GM20000 (cell line): ENCODE measurements at places on chromosomes 2 and 18.

DNA sequence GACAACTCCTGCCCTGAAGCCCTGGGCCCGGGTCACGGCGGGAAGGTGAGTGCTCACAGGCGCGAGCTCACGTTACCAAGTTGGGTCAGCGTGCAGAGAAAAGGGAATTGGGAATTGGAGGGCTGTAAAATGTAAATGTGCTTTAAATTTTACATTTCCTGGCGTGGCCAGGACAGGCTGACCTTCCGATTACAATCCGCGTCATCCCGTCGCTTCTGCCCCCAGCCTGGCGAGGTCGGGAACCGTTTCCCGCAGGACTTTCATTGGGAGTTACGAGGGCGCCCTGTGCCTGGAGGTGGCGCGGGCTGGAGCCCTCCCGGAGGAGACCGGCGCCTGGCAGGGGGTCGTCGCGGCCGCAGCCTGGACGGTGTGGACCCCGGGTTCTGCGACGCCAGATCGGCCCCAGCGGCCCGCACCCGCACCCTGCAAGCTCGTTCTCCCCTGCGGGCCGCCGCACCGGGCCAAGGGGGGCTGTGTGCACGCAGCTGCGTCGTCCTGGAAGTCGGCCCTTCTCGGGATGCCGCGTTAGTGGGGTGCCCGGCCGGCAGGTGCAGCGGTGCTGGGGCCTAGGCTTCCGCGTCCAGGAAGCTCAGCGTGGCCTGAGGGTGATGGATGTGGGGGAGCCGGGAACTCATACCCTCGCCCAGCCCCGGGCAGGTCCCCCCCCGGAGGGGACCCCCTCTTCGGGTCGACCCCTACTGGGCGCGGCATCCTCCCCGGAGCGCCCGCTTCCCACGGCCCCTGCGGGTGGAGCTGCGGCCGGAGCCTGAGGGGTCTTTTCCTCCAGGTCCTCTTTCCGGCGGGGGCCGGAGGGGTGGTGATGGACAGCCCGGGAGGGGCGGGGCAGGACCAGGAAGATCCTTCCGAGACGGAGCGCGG lies 63.9 kb downstream of the LRRFIP1 start:
- DNase-seq = no peak

DNA sequence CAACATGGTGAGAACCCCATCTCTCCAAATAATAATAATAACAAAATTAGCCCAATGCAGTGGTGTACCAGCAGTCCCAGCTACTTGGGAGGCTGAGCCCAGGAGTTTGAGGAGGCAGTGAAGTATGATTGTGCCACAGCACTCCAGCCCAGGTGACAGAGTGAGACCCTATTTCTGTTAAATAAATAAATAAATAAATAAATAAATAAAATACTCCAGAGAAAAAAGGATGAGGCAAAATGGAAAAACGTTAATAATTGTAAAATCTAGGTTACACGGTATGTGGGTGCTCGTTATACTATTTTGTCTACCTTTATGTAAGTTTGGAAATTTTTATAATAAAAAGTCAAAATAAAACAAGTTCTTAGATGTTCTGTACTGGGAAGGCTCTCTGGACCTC lies 8.6 kb upstream of the EMX1 start:
- no peak for DNase-seq

DNA sequence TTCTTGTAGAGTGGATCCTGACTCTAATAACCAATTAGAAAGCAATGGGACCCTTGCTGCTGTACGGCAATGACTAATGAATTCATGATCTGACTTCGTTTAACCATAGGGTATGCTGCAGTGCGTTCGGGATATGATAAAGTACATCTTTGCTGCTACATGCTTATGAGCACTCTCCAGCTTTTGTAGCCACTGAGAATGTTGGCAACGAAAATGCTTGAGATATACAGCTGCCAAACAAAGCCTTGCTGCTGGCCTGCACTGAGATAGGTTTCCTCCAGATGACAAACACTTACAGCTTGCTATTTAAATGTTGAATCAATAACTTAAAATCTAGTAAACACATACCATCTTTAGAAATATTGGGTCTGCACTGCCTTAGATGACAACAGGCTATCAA lies 372.4 kb upstream of the SLC8A1 start:
- no peak for DNase-seq

GRCh38 chr2:16494836-16495508 lies 170.7 kb downstream of the CYRIA start:
- no peak for DNase-seq

DNA sequence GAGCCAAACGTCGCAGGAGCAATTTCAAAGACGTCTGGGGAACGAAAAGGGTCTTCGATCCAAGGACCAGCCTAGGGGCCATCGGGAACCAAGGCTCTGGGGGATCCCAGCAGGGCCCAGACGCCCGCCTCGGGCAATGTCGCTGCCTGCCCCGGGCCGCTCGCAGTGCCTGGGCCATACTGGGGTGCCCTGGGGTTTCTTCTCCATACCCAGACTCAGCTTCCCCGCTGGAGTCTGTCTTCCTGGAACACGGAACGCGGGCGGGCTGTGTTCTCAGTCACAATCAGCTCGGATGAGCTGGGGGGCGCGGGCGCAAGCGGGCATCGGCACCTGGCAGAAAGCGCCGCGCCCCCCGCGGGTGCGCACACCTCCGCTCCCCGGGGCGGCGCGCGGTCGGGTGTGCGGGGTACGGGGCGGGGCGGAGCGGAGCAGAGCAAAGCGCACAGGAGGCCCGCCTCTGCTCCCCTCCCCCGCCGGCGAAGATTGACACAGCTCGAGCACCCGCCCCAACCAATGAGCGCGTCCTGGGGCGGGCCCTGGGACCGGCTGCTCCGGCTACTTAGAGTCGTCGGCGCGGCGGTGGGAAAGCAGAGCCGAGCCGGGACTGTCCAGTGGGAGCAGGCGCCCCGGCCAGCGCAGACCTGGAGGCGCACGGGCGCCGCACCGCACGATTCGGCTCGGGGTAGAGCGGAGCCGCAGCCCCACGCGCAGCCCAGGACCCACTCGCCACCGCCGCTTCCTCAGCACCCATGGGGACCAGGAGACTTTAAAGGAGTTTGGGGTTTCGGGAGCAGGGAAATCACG lies at the start of gene LRATD1:
TSS of gene LRATD1 (plus strand) at position 585 of the 804 bp plus-strand sequence. CDS start 1,263 bp downstream, outside the sequence.
- DNase-seq = no peak

DNA sequence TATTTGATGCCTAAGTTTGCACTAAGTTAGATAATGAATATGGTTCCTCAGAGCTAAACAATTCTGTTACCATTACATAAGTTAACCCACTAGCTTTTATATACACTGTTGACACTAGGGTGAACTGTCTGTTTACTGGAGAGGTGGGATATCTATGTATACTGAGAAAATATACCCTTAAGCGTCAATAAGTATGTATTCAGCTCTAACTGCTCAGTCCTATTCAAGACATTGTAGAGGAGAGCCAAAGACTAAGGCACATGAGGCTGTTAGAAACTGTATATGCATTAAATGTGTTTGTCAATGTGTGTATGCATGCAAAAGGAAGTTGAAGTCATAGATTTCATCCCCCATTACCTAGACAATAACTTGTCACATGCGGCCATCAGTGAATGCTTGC lies 710.0 kb downstream of the TDRD15 start:
- DNase-seq = no peak

GRCh38 chr2:58853420-58853819 lies 612.3 kb upstream of the FANCL start:
- DNase-seq = no peak

DNA sequence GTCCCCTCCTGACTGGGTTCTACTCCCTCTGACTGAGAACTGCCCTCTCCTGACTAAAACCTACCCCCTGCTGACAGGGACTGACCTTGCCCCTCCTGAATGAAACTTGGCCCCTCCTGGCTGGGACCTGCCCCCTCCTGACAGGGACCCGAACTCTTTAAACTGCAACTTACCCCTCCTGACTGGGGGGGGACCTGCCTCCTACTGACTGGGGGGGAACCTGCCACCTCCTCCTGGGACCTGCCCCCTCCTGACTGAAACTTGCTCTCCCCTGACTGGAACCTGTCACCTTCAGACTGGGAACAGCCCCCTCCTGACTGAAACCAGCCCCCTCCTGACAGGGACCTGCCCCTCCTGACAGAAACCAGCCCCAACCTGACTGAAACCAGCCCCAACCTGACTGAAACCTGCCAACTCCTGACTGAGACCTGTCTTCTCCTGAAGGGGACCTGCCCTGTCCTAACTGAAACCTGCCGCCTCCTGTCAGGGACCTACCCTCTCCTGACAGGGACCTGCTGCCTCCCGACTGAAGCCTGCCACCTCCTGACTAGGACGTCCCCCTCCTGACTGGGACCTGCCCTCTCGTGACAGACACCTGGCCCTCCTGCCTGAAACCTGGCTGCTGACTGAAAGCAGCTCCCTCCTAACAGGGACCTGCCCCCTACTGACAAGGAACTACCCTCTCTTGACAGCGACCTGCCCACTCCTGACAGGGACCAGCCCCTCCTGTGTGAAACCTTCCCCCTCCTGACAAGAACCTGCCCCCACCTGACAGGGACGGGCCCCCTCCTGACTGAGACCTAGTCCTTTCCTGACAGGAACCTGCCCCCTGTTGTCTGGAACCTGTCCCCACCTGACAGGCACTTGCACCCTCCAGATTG lies 87.1 kb downstream of the PXDN start:
- DNase-seq = no peak

DNA sequence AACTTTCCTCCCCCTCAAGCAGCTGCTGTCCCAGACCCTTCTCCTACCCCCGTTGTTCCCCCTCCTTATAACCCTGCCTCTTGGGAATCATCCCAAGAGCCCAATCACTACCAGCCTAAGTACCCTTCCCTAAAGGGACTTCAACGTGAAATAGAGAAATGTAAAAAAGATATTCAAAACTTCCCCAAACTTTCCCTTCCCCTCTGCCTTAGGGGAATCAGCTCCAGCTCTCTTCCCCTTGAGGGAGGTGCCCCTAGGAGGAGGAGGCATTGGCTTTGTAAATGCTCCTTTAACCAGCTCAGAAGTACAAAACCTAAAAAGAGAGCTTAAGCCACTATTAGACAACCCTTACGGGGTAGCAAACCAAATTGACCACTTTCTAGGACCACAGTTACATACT lies 10.6 kb upstream of the SAP130 start:
- DNase-seq = no peak

GRCh38 chr2:215360596-215360995 lies 48.7 kb downstream of the ATIC start:
- no peak for DNase-seq

DNA sequence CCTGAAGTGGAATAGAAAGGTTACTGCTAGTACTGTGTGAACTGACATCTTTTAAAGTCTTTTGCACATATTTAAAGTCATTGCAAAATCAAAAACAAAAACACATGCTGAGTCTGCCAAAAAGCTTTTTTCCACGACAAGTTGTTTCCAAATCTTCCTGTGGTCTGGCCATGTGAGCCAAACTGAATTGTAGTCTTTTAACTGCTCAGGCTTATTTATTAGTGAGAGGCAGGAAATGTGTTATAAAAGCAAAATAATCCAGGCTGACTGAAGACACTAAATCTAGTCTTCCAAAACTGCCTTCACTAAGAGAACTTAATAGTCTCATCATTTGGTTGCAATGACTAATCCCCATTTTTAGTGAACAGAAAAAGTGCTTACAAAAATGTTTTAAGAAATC lies 2.3 kb downstream of the KRCC1 start:
- DNase-seq = no peak

- no peak for DNase-seq
Observed at GRCh38 chr2:232714969-232715368, 17.8 kb downstream of the GIGYF2 start.

- no peak for DNase-seq
Observed at GRCh38 chr2:154361276-154361675, 337.2 kb upstream of the KCNJ3 start.

GRCh38 chr2:23312996-23313606 lies 71.9 kb upstream of the KLHL29 start:
- peak; percentile 63 for DNase-seq

DNA sequence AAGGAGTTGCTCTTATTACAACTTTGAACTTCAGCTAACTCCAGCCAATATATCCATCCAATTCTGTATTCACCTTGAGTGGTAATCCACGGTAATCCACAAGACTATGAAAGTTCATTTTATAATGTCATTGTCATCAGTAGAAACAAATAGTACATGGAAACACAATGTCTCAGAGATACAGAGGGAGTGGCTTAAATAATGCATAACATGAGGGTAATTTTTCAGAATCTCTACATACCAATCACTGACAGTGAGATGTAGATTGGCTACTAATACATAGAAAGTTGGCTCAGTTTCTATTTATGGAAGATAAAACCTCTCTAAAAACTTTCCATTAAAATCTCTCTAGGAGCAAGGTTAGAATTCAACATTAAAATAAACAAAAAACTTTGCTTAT lies 93.2 kb downstream of the PLEKHM3 start:
- DNase-seq = no peak

DNA sequence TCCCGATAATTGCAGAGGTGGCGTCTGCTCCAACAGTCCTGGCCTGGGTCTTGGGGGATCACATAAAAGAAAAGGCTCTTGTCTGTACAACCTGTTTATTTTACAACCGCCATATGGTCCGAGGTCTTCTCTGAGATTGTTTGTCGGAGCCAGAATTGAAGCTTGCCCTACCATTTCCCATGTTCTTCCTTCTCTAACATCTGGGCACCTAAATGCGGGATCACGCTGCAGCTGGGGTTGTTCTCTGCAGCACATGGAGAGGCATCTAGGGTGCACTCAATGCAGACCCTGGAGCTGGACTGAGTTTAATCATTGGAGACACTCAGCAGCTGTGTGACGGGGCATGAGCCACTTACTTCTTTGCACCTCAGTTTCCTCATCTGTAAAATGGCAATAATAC lies 107.7 kb downstream of the ACKR3 start:
- DNase-seq = no peak

DNA sequence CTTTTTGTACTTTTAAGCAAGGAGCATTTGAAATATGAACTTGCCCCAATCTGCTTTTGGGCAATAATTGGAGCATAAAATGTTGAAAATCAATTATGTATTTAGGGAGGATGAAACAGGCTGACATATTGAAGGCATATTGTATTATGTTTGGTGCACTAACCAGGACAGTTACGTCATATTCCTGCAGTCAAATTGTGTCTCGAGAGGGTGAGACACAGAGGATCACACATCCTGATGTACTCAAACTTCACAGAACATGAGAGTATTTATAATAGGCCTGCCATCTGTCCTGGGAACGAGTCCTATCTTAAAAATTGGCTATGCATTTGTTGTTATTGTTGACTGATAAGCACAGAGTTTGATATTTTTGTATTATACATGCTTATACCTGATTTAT lies 44.7 kb downstream of the TANC1 start:
- no peak for DNase-seq

- no peak for DNase-seq
Observed at GRCh38 chr2:215548714-215549113, 112.8 kb upstream of the FN1 start.

- no peak for DNase-seq
Observed at GRCh38 chr2:173146590-173146989, 70.9 kb downstream of the MAP3K20 start.

DNA sequence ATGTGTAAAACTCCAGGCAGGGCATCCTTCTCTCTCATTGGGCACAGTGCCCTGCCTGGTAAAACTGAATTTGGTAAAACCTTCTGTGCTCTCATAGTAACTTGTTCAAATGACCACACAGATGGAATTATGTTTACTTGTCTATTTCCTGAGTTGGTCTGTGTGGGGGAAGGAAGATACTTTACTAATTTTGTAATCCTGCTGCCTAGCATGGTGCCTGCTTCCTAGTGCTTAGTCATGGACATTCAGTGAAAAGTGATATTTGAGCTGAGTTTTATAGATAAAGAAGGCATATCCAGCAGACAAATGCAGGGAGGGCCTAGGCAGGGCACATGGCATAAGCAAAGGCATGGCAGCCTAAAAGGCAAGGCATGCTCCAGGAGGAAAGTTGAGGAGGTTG lies 199.4 kb downstream of the FSHR start:
- DNase-seq = no peak

GRCh38 chr2:136375017-136375901 lies 257.3 kb upstream of the CXCR4 start:
- DNase-seq = no peak
